ENCODE measurements at places on chromosomes 3 and 15.

DNA sequence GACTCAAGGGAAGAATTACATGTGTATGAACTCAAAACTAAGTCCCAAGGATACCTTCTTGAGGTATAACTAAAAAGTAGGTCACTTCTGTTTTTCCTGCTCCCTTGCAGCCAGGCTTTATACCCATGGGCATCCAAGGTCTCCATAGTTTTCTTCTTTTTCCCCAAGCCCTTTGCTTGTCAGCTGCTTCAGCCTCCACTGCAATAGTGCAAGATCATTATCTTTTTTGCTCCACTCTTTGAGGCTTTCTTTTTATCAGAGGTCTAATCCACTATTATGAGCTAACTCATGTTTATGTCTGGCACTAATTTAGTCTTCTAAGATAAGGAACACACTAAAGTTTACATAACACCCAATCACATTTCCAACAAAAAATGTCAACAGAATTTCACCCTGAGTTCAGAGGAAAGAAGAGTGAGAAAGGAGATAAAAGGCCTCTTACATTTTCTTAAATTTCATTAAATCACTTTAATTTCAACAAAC, 121.2 kb upstream of the LSAMP start:
- H3K27ac ChIP-seq = no peak overlapping the region
- H3K36me3 ChIP-seq = no peaks in the 10 kb centered on the region
- H3K4me1 ChIP-seq = no peaks in the 10 kb centered on the region
- DNase-seq = no peak
- H3K4me3 ChIP-seq = no peak overlapping the region
- no peaks in the 10 kb centered on the region for H3K27me3 ChIP-seq

DNA sequence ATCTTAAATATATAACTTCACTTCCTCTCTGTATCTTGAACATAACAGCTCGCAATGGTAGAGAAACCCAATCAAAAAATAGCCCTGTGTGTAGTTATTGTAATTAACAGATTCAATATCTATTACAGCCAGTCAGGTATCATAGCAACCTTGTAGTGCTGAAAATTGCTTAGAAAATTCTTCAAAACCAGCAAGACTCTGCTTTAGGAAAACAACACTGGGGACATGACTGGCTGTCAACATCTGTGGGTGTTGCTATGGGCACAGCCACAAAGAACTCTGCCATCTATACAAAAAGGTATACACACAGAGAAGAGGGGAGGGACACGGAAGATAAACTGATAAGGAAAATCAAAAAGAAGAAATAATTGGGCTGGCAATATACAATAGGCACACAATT, 101.2 kb downstream of the WDR72 start:
- no peak for DNase-seq
- H3K27ac ChIP-seq = no peak overlapping the region
- no peaks in the 10 kb centered on the region for H3K36me3 ChIP-seq
- H3K4me1 ChIP-seq = no peaks in the 10 kb centered on the region
- H3K4me3 ChIP-seq = no peak overlapping the region
- no peaks in the 10 kb centered on the region for H3K27me3 ChIP-seq

DNA sequence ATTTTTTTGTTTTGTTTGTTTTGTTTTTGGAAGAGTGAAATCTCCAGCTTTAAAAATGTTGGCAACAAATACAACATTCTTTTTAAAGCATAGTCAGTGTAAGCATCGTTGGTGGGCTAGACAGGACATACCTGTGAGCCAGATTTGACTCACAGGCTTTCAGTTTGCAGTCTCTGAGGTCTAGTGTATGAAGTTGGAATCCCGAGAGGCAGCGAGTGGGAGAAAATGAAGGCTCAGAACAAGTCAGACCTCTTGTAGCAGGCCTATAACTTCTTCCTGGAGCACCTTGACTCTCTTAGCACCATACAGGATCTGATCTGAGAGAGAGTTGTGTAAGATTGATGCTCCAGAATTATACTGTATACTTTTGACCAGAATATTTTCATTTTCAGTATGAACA, 60.2 kb downstream of the CNTN4 start:
- no peaks in the 10 kb centered on the region for H3K36me3 ChIP-seq
- no peak overlapping the region for H3K4me3 ChIP-seq
- H3K4me1 ChIP-seq = no peaks in the 10 kb centered on the region
- no peak overlapping the region for H3K27ac ChIP-seq
- H3K27me3 ChIP-seq = no peaks in the 10 kb centered on the region

DNA sequence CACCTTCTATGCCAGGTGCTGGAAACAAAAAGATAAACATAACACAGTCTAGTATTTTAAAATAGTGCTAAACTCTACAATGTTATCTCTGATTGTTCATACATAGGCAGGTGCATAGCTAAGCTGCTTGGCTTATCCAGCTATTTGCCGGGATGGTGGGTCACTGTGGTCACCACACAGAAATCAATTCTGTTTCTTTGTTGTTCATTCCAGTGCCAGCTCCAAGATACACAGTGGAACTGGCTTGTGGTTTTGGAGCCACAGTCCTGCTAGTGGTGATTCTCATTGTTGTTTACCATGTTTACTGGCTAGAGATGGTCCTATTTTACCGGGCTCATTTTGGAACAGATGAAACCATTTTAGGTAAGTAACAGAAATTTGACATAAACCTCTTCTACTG, 130.2 kb downstream of the IL1RAP start:
- no peak for DNase-seq
- H3K27ac ChIP-seq = no peak overlapping the region
- H3K36me3 ChIP-seq = peaks cover 14% of the 10 kb centered on the region
- H3K4me1 ChIP-seq = no peaks in the 10 kb centered on the region
- H3K4me3 ChIP-seq = no peak overlapping the region

DNA sequence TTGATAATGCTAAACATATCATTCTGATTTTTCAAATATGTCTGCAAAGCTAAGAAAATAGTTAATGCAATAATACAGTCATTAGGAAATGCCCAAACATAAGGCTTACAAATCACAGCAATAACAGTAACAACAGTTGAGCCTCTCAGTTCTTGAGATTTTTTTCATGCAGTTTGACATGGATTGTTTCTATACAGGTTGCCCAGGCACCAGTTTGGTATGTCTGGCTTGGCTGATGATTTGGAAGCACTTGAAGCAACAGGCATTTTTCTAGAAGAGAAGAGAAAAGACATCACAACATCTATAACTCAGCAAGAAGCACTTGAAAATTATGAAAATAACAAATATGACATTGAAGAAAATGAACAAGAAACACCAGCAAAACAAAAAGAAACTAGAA, 78.7 kb upstream of the COL6A5 start:
- no peak overlapping the region for H3K27ac ChIP-seq
- no peaks in the 10 kb centered on the region for H3K4me1 ChIP-seq
- no peak for DNase-seq
- H3K36me3 ChIP-seq = no peaks in the 10 kb centered on the region
- no peak overlapping the region for H3K4me3 ChIP-seq
- H3K27me3 ChIP-seq = peaks cover 3% of the 10 kb centered on the region

- no peak overlapping the region for H3K27ac ChIP-seq
- no peaks in the 10 kb centered on the region for H3K4me1 ChIP-seq
- H3K4me3 ChIP-seq = no peak overlapping the region
- H3K36me3 ChIP-seq = no peaks in the 10 kb centered on the region
- DNase-seq = peak; percentile 42
Measured at GRCh38 chr3:139797724-139798343, 120.1 kb upstream of the NMNAT3 start.
